ENCODE measurements at places on chromosomes 7 and 10.

DNA sequence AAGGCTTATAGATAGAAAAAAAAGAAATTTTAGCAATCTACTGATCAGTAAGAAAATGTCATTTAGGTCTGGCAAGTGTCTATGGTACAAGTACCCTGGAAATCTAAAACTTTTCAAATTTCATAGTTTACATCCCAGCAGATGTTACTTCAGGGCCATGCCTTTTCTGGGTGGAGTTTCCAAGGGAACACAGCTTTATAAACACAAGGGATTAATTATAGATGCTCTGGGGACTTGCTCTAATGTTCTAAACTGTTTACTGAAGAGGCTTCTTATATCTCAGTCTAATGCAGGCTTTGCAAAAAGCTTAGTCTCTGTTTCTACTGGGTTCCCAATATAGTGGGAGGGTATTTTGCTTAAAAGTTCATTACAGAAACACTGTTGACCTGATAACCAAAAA lies 3.1 kb downstream of the CD36 start:
- no peak for DNase-seq

GRCh38 chr10:86356296-86356695 lies 10.3 kb downstream of the GRID1 start:
- DNase-seq, result no peak

DNA sequence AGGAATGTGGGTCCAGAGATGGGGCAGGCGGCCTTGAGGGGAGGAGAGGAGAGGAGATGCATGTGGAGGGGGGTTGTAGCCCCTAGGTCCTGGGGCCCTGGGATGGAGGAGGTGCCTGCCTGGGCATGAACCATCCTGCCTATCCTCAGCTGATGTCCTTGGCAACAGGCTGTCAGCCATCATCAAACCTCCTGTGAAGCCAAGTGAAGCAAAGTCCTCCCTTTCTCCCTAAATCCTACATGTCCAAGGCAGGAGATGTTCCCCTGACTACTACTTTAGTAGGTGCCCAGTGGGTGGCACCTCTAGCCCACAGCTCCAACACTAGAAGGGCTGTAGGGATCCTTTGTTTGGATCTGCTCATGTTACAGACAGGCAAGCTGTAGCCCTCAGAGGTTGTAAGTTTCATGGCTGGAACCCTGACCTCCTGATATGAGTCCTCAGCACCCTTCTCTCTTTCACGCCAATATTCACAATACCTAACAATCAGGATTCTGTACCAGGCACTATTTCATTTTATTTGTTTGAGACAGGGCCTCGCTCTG lies 66.6 kb upstream of the SYPL1 start:
- DNase-seq, result no peak

DNA sequence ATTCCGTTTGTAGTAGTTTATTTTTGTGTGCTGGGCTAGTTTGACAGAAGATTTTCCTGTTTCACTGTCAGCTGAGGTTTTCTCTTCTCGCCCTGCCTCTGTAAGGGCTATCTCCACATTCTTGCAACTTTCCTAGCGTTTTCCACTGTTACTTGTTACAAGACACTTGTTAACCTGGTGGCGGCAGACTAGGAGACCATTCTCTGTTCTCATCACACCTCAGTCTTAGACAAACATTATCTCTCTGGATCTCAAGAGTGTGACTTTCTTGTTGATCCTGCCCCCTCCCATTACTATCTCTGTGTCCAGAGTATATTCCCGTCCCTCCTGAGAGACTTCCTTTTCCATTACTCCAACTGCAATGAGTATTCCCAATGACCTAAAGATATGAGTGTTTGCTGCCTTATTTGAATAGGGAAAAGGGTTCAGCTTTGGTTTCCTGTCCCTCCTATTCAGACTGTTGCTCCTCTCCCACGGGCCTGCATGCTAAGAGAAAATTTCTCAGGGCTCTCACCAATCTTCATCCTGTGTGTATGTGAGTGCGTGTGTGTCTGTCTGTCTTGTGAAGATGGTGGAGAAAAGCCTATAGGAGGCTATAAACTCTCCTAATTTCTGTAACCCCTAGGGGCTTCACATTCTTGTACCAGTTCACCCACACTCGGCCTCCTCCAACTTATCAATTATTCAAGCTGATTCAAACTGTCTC lies 722.4 kb upstream of the POT1 start:
- DNase-seq, result no peak

GRCh38 chr7:93427107-93427506 lies 147.4 kb downstream of the CALCR start:
- DNase-seq, result no peak

- no peak for DNase-seq
Observed at GRCh38 chr10:116371737-116372136, 47.5 kb downstream of the CCDC172 start.

GRCh38 chr7:145986248-145986874 lies 130.2 kb upstream of the CNTNAP2 start:
- DNase-seq, result no peak

- no peak for DNase-seq
Observed at GRCh38 chr7:157309988-157310668, 26.7 kb upstream of the DNAJB6 start.

- DNase-seq, result no peak
Observed at GRCh38 chr10:116744885-116745284, 2.5 kb upstream of the HSPA12A start.

DNA sequence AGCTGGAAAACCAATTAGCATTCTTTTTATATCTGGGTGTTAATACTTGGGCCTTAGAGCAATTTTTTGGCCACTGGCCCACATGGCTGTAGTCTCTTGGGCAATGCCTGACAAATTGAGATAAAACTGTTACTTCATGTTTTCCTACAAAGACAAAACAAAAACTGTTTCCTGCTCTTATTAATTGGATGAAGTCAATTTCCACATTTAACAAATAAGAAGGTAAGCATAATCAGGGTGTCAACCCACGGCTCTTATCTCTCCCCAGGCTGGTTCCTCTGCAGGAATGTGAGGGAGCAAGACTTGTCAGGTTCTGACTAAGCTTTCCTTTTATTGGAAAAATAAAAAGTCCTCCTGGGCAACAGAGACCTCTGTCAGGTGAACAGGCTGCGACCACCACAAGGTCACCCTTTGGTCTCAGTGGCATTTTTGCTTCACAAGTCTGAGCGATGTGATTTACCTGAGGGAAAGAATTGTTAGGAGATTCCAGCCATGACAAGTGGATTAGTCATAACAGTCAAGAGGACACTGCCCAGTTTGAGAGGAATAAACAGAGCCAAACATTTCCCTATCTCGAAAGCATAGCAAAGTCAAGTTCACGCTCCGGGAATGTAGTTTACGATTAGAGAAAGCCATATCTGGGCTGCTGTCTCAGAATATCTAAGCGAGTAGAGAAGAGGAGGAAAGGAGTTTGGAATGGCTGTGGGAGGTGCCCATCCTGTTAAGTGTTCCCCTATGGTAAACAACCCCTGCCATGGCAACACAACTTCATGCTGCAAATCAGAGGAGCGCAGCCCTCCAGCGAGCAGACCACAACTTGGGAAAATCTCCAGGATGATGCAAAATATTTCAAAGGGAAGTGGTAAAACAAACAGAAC lies 144.4 kb downstream of the TES start:
- DNase-seq, result no peak

GRCh38 chr7:16509829-16510228 lies 16.8 kb upstream of the LRRC72 start:
- DNase-seq, result no peak

DNA sequence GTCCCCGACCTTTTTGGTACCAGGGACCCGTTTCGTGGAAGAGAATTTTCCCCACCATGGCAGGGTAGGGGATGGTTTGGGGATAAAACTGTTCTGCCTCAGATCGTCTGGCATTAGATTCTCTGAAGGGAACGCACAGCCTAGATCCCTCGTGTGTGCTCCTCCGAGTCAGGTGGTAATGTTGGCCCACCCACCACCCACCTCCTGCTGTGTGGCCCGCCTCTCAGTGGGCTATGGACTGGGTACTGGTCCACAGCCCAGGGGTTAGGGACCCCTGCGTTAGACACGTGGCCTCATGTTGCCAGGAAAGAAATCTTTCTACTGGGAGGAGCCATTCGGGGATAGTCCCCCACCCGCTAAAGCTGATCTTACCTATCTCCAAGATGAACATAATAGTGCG lies 27.0 kb downstream of the PFKFB3 start:
- no peak for DNase-seq

GRCh38 chr10:124742413-124743190 lies 1.6 kb downstream of the FAM53B start:
- no peak for DNase-seq

DNA sequence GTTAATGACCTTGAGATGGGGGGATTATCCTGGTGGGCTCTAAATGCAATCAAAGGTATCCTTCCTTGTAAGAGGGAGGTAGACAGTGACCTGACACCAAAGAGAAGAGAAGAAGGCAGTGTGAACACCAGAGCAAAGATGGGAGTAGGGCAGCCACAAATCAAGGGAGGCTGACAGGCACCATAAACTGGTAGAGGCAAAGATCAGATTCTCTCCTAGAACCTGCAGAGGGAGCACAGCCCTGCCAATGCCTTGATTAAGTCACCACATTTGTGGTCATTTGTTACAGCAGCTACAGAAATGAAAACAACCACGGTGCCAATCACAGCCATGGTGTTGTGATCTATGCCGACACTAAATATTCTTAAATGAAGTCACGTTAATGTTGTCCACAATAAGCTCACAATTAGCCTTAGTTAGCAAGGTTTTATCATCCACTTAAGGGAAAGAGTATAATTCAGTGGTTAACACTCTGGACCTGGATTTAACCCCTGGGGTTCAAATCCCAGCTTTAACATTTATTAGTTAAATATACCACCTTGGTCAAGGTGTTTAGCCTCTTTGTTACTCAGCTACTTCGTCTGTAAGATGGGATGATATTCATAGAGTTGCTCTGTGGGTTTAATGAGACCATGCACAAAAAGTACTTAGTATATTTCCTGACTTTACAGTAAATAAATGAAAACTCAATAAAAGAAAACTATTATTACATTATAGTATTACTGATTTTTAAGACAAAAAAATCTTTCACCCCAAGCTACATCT lies 70.8 kb downstream of the SGMS1 start:
- DNase-seq, result no peak

DNA sequence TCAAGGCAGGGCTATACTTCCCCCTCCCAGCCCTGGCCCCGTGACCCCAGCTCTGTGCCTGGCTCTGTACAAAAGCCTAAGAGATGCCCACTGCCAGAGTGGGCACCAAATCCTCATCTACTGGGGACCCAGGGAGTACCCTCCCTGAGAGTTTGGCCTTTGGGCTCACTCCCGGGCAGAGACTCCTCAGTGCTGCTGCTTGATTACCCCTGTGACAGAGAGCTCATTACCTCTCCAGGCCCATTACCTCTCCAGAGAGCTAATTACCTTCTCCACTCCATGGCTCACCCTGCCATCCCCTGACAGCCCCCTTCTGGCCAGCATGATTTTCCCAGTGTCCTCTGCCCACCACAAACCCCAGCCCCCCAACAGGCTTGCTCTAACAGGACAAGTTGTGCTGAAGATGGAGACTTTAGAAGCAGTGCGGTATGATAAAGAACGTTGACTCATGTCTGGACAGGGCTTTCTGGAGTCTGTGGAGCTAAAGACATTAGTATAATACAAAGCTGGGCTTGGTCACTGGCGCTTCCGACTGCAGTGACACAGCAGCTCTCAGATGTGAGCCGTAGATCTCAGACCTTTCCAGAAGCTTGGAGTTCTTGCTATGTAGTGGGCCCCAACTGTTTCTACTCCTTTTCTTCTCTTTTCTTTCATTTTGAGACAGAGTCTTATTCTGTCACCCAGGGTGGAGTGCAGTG lies 111.3 kb upstream of the KCTD7 start:
- no peak for DNase-seq

All from stimulated activated CD4-positive, alpha-beta T cell treated with anti-CD3 and anti-CD28 coated beads, TNF-alpha, amount 100 ng/mL, for 4 hours (primary cell).